ENCODE measurements at places on chromosomes 11 and 22. TPM values are rescaled to one million over a fixed set of nuclear protein-coding genes. Genes with fewer than 3 reads are reported as not detected.

The B3GAT1 gene
- total RNA-seq, result not detected

The C11orf42 gene
- not detected for total RNA-seq

The GGTLC3 gene
- not detected for total RNA-seq

The SOX10 gene
- total RNA-seq, result not detected

The CD3E gene
- total RNA-seq, result not detected

The TRIM22 gene
- total RNA-seq, result 57.0 TPM

The SCN4B gene
- not detected for total RNA-seq

The LARGE2 gene
- not detected for total RNA-seq

The CRY2 gene
- 15.2 TPM for total RNA-seq

The OSBP2 gene
- 2.1 TPM for total RNA-seq

The CBLIF gene
- total RNA-seq, result not detected

The P2RY6 gene
- total RNA-seq, result 0.72 TPM

The PDE3B gene
- 0.14 TPM for total RNA-seq

The YPEL1 gene
- total RNA-seq, result 0.22 TPM

The KBTBD3 gene
- 0.72 TPM for total RNA-seq

The LRRC4C gene
- total RNA-seq, result under 0.01 TPM

The TTC36 gene
- total RNA-seq, result 0.86 TPM

The SEC14L6 gene
- not detected for total RNA-seq

The OR4A16 gene
- not detected for total RNA-seq

The CELF1 gene
- 158 TPM for total RNA-seq

The OR8A1 gene
- under 0.01 TPM for total RNA-seq

The MARK2 gene
- 31.8 TPM for total RNA-seq

The NUP98 gene
- 213 TPM for total RNA-seq

The TRIM44 gene
- 78.6 TPM for total RNA-seq

The DRG1 gene
- 82.5 TPM for total RNA-seq

The FAT3 gene
- total RNA-seq, result 0.22 TPM

The OR51E1 gene
- not detected for total RNA-seq

The ALX4 gene
- not detected for total RNA-seq

The C11orf86 gene
- not detected for total RNA-seq

The RBFOX2 gene
- total RNA-seq, result 107 TPM

The SEPTIN3 gene
- total RNA-seq, result 0.14 TPM

The MPZL2 gene
- not detected for total RNA-seq

The GRIK4 gene
- 0.29 TPM for total RNA-seq

The C1QTNF5 gene
- 6.8 TPM for total RNA-seq

The BET1L gene
- 30.8 TPM for total RNA-seq

The NAALADL1 gene
- 11.0 TPM for total RNA-seq

The CRYBB3 gene
- not detected for total RNA-seq

The MYRF gene
- 6.4 TPM for total RNA-seq

The E2F8 gene
- total RNA-seq, result 1.7 TPM

The RFPL1 gene
- total RNA-seq, result not detected

The RBMXL2 gene
- total RNA-seq, result not detected

The TRIM49 gene
- not detected for total RNA-seq

The CCDC15 gene
- total RNA-seq, result 7.9 TPM
